Suppressor macrophage (primary cell): ENCODE measurements at places on chromosomes 13 and 19.

DNA sequence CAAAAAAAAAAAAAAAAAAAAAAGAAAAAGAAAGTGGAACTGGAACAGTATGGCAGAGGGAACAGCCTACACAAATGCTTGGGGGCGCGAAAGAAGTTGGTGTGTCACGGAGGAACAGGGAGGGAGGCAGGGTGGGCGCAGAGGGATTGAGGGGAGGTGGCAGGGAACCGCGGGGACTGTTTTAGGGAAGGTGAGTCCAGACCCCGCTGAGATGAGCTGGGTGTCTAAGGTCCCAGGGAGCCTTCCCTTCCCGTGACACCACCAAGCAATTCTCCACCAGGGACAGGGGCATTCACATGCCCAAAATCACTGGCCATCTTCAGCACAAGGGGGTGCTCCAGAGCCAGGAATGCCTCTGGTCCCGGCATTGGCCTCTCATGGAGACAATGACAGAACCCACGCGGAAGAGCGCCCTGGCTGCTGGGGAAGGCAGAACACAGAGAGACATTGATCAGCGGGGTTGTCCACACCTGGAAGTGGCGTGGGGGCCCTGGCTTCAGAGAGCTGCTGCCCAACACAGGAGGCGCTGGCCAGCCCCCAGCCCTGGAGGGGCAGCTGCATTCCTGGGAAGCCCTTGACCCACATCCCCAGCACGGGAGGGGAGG lies 6.9 kb downstream of the PEAK3 start:
- DNase-seq: peak; percentile 82

DNA sequence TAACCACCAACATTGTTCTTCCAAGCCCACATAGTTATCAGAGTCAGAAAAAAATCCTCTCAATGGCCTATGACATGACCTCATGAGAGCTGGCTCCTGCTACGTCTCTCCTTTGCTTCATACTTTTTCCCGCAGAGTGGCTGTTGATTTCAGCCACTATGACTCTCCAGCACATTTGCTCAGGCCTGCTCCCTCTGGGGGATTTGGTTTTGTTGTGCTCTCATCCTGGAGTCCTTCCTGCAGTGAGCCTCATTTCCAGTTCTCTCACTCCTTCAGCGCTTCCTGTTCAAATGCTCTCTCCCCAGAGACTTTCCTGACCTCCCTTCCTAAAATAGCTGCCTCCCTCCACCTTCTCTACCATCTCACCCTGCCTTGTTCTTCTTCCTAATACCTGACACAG lies 72.0 kb upstream of the USP29 start:
- DNase-seq: no peak

GRCh38 chr19:42176990-42177685 lies 40.3 kb downstream of the DEDD2 start:
- DNase-seq: peak; percentile 81

GRCh38 chr19:9014803-9015202 lies 4.6 kb upstream of the MUC16 start:
- DNase-seq: no peak

DNA sequence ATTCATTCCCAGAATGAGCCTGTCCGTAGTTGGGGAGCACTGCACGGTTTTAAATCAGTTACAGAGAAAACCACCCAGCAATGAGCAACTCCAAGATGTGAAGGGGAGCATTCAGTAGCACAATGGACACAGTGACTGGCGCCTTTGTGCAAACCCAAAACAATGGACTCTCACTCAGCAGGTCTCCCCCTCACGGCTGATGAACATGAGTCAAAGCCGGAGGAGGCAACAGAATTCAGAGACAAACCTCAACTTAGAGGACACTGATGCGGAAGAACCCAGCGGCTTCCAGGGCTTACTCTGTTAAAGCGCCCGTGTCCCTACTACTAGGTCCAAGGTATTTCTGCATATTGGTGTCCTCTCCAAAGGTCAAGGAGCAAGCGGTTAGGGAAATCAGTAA lies 17.7 kb downstream of the PLEKHF1 start:
- no peak for DNase-seq

DNA sequence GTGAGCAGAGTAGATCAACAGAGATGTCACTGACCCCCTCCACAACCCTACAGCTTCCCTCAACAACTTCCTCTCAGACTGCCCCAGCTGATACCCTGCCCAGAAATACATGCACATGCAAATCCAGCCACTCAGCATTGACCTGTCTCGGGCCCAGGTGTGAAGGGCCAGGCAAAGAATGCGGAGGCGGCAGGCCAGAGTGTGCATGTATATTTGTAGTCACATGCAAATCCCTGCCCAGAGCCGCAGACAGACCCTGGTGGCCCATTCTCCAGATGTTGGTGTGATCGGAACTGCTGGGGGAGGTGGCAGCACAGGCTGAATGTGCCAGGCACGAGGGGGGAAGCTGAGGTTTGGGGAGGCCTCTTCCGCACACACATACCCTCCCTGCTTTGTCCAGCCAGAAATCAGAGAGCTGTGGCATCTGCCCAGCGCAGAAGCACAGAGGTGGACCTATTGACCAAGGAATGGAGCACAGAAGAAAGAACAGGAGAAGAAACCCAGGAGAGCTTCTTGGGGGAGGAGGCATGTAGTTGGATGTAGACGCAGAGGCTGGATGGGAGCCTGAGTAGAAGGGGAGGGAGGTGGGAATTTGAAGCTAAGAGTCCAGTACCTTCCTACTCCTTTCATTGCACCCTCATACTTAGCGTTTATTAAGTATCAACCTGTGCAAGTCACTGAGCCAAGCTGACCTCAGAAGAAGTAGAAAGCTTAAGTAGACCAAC lies 14.4 kb downstream of the MEF2B start:
- no peak for DNase-seq

DNA sequence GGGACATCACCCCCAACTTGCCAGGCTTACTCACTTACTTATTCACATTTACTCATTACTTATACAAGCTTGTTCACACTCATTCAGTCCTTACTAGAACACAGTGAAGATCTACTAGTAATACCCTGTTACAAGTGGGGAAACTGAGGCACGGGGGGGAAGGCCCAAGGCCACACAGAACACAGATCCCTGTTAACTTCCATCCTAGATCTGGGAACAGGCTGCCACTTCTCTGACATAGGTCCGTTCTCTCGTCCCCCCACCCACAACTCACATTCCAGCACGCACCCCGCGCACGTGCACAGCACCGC lies 1.5 kb upstream of the NRTN start:
- DNase-seq: no peak

DNA sequence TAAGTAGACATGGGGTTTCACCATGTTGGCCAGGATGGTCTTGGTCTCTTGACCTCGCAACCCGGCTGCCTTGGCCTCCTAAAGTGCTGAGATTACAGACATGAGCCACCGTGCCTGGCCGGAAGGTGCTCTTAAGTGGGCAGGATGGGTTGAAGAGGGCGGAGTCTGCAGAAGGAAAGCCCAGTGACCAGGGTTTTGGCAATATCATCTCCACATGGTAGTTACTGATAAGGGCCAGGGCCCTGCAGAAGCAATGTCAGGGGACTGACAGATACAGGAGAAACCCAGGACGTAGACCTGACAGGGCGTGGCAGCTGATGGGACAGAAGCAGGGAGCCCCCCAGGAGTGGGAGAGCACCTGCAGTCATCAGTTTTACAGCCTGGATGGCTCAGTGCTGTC lies 45.7 kb upstream of the RNF113B start:
- DNase-seq: no peak

DNA sequence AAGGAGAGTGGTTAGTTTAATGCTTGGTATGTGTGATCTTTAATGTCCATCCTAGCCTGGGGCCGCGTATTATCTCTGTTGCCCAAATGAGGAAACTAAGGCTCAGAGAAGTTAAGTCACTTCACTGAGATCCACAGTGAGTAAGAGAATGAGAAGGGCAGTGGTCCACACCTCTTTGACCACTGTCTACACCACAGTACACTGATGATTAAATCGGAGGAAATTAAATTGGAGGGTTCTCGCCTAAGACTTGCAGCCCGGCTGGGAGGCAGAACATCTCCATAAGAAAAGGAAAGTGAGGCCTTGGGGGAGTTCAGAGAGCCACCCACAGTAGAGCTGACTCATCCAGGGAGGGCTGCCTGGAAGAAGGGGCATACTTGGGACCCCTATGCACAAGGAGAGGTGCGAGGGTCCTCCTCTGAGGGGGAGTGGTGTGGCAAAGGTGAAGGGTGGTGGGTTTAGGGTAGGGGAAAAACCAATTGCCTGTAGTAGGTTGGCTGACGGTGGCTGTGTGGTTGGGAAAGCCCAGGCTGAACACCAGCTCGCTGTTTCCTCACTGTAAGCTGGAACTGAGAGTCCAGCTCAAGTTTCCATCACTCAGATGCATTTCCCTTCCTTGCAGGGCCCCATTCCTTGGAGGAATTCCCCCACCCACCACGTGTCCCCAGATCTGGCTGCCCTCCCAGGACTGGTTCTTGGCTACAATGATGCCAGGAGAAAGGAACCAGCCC lies 15.0 kb upstream of the DHRS12 start:
- DNase-seq: peak; percentile 54

DNA sequence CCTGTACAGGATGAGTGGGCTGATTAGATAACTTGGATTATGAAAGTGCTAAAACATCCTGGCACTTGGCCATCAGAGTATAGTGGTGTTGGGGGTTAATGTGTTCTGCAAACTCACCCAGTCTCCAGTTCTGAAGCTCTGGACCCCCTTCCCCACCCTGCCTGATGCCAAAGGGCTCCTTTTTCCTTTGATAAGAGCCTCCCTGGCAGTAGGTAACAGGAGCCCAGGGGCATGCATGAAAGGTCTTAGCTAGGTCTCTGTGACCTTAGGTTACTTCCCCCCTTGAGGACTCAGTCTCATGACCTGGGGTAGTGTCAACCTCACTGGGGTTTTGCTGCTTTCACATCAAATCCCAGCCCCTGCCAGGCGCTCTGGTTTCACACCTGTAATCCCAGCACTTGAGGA lies 2.5 kb downstream of the RPS28 start:
- no peak for DNase-seq

GRCh38 chr19:50000038-50000840 lies 24.9 kb downstream of the VRK3 start:
- no peak for DNase-seq

- no peak for DNase-seq
These were observed 437 bp downstream of the SUCLA2 start for GRCh38 chr13:48000559-48001113.

- no peak for DNase-seq
These were observed 64.4 kb downstream of the RYR1 start for GRCh38 chr19:38497907-38498306.

- no peak for DNase-seq
These were observed 231.6 kb upstream of the IRS2 start for GRCh38 chr13:110018009-110018408.

- no peak for DNase-seq
These were observed 9.1 kb upstream of the ANKRD10 start for GRCh38 chr13:110923777-110924638.

DNA sequence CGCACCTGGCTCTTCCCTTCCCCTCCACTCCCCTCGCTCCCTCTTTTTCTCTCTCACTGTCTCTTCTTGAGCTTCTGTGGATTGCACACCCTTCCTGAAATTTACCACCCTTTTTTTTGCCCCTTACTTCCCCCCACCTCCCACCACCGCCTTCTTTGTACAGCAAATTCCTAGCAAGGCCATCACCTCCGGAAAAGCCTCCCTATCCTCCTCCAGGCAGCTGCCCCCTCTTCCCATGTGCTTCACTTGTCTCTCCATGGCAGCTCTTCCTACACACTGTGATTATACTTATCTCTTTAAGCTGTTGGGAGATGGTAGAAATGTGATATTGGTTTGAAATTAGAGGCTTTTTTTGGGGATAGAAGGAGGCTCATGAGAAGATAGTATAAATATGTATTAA lies 28.3 kb upstream of the KCTD4 start:
- DNase-seq: no peak

- no peak for DNase-seq
These were observed 11.9 kb upstream of the NAPA start for GRCh38 chr19:47526798-47527197.

GRCh38 chr19:8973501-8974091 lies 36.6 kb downstream of the MUC16 start:
- DNase-seq: peak; percentile 14

GRCh38 chr19:13846557-13847406 lies 30.2 kb upstream of the NANOS3 start:
- peak; percentile 97 for DNase-seq
